ENCODE measurements at places on chromosomes 4 and X.

GRCh38 chr4:128600996-128601871 lies 208.3 kb upstream of the JADE1 start:
- no peak for DNase-seq

DNA sequence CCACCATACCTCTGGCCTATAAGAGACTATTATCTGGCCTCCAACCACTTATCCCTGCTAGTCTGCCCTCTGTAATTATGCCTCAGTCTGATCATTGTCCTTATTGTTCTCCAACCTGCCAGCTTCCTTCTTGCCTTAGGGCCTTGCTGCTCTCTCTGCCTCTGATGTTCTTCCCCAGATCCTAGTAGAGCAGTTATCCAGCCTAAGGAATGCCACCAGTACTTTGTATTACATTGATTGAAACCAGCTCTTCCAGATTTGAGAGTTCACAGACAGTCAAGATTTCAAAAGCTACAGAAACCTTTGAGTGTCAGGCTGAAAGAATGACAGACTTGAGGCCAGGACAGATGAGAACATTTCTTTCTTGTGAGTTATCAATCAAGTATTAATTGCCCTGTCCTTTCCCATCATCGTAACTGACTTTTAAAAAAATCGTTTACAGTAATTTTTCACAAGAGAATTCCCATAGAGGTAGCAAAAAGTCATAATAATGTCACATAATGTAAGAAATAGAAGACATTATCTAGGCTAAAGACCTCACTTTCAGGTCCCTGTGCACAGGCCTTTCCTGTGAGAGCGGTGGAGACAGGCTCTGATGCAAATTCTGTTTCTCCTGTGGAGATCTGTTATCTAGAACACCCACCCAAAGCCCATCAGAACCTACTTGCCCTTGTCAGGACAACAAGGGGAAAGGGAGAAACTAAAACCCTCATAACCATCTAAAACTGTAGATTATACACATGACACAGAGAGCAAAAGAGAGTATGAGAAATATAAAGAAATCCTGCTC lies 64.1 kb upstream of the GUCY1A1 start:
- DNase-seq = no peak

DNA sequence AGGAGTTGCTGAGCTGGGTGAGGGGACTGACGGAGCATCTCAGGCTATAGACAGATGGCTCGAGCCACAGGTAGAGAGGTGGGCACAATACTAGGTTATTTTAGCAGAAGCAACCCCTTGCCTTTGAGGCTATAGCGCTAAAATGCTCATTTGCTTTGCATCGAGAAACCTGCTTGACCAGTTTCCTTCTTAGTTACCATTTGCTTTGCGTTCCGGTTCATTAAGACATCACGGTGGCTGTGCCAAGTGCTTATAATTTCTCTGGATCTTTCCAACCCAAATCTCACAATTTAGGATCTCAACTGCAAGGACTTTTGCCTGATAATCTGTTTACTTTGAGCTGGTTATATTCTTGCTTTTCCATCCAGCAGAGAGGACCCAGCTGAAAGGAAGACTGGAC lies 40.8 kb downstream of the DLG3 start:
- DNase-seq = no peak

DNA sequence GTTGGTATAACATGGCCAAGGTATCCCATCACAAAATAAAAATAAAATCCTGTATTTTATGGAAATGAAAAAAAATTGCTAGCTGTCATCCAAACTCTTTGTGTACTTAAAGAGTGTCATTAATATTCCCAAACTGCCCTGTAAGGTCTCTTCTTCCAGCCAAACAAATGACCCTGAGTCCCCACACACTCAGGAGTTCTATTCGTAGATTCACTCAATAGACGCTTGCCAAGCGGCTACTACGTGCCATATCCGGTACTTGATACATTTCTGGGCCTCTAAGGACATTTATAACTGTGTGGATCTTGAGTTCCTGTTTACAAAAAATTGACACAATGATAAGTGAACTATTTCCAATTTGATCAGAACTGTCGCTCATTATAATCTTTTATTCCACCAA lies 245.1 kb downstream of the SCFD2 start:
- no peak for DNase-seq

DNA sequence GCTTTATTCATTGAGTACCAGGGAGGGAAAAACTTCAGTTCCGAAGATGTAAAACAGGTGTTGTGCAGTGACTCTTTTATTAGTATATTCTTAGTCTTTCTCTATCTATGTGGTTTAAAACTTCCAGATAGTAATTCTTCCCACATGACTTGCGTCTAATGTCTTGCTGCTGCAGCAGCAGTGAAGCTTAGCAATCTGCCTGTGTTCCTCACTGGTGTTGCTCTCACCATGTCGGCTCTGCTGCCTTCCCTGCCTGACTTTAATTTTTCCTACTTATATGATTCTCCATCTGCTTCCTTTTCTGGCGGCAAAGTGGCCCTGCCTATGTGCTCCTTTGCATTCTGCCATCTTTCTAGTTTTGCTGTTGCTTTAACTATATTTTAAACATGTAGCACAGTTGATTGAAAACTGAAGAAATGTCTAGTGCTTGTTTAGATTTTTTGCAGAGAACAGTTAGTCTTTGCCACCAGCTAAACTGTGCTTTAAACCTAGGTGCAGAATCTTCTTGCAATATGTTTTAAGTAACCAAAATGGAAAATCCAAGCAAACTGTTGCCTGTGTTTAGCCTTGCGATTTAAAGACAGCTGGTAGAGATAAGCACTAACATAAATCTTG lies 1934.2 kb upstream of the IGFBP7 start:
- no peak for DNase-seq

DNA sequence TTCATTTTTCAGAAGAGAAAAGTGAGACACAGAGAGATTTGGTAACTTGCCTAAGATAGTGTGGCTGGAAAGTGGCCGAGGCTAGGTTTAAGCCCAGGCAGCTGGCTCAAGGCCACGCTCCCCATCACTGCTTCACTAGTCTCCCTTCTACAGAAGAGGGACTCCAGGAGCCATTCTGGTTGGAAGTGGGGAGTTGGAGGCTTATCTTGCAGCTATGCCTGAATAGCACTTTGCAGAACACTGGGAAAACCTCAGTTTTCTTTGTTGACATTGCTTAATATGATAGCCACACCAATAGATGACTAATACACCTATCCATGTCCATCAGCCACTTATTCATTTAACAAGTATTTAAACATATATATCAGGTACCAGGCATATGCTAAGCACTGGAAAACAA lies 18.5 kb downstream of the LRRC66 start:
- no peak for DNase-seq

DNA sequence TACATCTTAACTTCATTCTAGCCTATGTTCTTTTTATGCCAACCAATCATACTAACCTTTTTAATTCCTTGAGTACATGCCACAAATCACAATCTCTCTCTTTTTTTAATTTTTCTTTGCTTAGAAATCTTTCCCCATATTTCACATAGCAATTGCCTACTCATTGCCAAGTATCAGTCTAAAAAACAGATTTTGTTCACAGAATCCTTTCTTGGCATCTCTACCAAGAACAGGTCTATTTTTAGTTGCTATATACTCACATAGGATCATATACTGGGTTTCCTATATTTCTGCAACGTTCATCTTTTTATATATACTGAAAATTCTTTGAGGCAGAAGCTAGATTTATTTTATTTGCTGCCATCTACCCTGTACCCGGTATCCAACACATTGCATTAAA lies 292.1 kb downstream of the GASK1B start:
- no peak for DNase-seq

- no peak for DNase-seq
Observed at GRCh38 chr4:94359838-94360237, 17.2 kb upstream of the HPGDS start.

DNA sequence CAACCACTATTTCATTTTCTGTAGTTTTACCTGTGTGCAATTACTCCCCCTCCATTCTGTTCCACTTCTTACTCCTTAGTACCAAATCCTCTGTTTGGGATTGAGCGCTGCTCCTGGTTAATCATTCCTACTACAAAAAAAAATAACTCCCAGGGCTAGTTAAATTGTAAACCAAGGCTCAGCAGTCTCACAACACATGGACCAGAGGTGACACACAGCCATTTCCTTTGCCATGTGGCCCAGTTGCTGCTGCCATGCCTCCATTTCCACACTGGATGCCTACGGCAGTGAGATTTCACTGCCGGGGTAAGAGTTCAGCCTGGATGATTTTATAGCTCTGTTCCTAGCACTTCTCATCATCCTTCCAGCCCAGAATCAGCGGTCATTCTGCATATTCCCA lies 107.2 kb downstream of the AKAP4 start:
- no peak for DNase-seq

- DNase-seq = no peak
Observed at GRCh38 chr4:74366367-74366911, 1.5 kb downstream of the EREG start.

- no peak for DNase-seq
Observed at GRCh38 chr4:1939664-1940509, 68.7 kb downstream of the NSD2 start.

DNA sequence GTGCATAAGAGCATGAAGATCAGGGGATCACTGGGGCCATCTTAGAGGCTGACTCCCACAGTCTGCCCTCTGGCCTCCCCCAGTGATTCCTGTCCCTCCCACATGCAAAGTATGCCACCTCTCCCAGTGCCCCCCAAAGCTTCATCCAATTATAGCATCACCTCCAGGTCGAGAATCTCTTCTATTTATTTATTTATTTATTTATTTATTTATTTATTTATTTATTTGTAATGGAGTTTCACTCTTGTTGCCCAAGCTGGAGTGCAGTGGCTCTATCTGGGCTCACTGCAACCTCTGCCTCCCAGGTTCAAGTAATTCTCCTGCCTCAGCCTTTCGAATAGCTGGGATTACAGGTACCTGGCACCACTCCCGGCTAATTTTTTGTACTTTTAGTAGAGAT lies 50.1 kb downstream of the BCORL1 start:
- DNase-seq = no peak

DNA sequence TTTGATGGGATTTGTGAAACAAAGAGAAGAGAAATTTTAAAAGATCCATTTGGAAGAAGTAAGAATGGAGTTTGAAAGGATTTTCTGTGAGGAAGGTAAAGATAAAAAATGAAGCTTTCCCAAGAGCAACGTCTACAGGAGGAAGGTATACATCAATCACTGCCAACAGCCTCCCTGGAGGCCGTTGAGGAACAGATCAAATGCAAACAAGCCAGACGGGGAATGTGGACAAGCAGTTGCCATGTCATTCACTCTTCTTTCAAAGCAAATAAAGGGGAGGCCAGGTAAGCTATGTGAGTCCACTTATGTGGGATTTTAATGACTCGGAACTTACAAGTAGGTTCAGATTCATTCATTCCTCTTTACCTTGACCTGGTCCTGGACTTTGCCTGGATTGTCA lies 1020.5 kb upstream of the AGA start:
- no peak for DNase-seq

DNA sequence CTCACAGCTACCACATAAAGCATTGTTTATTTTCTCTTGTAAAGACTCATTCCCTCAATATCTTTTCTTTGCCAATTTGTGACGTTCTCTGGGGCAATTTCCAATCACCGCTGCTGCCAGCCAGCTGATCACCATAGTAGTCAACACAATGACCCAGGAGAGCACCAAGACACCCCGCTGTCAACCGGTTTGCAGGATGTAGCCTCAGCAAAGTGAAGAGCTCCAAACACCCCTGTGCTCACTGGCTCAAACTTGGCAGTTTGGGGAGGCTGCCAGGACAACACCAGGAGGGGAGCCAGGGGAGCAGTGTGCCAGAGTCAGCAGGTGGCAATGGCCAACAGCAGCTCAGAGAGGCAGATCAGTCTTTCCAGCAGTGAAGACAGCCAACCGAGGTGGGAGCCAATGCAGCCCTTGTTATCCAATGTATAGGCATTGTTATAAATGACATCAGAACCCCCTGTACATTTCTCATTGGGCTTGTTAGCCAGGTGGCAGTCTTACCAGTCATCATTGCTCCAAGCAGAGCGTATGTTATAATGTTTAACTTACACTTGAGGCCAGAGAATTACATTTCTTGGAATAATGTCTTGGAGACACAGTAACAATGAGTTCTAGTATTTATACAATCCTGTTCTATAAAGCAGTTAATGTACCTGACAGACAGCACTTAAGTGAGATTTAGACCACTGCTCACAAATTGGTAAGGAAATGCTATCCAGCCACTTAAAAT lies 274.9 kb upstream of the GK2 start:
- DNase-seq = peak; percentile 70

- DNase-seq = no peak
Observed at GRCh38 chr4:88609387-88609786, 17.1 kb downstream of the HERC3 start.

GRCh38 chr4:53629296-53629695 lies 38.0 kb upstream of the LNX1 start:
- DNase-seq = no peak

GRCh38 chr4:151950993-151951670 lies 190.3 kb upstream of the GATB start:
- no peak for DNase-seq

DNA sequence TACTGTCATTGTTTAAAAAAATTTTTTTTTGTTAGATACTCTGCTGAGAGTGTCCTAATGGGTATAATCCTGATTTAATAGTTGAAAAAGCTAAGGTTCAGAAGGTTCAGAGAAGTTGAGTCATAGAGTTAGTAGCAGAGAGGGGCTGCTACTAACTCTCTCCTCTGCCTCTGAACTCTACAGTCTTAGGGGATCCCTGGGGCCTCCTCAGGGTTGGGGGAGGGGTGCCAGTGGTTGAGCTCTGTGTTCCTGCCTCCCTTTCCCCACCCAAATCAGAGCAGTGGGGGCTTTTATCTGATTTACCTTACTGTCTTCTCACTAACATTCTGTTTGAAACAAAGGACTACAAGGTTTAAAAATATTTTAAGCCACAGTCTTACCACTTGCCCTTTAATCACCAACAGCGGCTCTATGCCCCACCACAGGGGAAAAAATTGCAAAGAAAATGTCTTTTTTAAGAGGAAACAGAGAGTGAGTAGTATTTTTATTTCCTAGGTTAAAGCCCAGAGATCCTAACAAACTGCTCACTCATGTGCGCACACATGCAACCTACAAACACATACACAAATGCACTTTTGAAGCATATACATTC lies 102.2 kb upstream of the ATP6AP2 start:
- no peak for DNase-seq

DNA sequence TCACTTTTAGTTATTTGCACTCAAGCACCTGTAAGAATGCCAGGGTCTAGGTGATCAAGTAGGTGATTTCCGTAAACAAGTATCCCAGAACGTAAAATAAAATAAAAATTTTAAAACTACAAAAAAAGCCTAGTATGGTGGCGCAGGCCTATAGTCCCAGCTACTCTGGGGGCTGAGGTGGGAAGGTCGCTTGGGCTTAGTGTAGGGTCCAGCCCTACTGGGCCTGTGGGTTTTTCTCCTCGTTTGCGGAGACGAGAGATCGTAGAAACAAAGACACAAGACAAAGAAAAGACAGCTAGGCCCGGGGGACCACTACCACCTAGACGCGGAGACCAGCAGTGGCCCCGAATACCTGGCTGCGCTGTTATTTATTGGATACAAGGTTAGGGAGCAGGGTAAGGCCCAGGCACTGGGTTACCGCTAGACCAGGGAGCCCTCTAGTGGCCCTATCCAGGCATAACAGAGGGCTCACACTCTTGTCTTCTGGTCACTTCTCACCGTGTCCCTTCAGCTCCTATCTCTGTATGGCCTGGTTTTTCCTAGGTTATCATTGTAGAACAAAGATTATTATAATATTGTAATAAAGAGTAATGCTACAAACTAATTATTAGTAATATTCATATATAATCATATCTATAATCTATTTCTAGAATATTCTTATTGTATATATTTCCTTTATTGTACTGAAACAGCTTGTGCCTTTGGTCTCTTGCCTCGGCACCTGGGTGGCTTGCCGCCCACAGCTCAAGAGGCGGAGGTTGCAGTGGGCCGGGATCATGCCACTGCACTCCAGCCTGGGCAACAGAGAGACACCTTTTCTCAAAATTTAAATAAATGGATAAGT lies 38.4 kb downstream of the SAGE1 start:
- no peak for DNase-seq

- DNase-seq = no peak
Observed at GRCh38 chr4:5110901-5111300, 59.6 kb downstream of the STK32B start.
